ENCODE measurements at places on chromosomes 11 and 22. TPM values are rescaled to one million over a fixed set of nuclear protein-coding genes. Genes with fewer than 3 reads are reported as not detected.

SLC43A1 gene
- 14.3 TPM for total RNA-seq

NLRP10 gene
- 0.38 TPM for total RNA-seq

TIGD3 gene
- 0.16 TPM for total RNA-seq

POU2AF3 gene
- total RNA-seq = not detected

ZNF280B gene
- 2.1 TPM for total RNA-seq

DGCR6 gene
- 4.3 TPM for total RNA-seq

CNGA4 gene
- not detected for total RNA-seq

KCNQ1 gene
- total RNA-seq = not detected

IRAG1 gene
- 22.2 TPM for total RNA-seq

SESN3 gene
- 84.8 TPM for total RNA-seq

KCNK7 gene
- not detected for total RNA-seq

CECR2 gene
- 0.63 TPM for total RNA-seq

SLC6A5 gene
- not detected for total RNA-seq

MS4A6E gene
- total RNA-seq = not detected

TANGO2 gene
- 24.9 TPM for total RNA-seq

HEPN1 gene
- total RNA-seq = not detected
